Left forelimb (tissue), 1 donor: ENCODE measurements at places on chromosomes 12 and 14.

DNA sequence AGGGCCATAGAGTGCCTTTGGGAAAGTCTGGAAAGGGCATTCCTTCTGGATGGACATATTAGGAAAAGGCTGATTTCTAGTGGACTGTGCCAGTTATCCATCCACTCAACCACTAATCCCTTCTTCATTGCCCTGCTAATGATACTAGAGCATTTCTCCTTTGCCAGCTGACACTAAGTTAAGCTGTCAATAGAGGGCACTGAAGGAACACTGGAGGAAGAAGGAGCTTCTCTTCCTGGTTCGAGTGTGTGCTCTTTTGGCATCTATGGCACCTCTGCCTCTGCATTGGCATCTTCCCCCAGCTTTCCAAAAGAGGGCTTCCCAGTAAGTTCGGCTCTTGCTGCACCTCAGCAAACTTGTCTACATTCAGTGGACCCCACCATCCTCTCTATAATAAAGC, 165.4 kb downstream of the DERA start:
- no peak for DNase-seq

GRCh38 chr14:26191123-26191522, 406.7 kb downstream of the NOVA1 start:
- DNase-seq, result no peak

GRCh38 chr14:99447739-99448138, 32.9 kb downstream of the SETD3 start:
- DNase-seq, result no peak

DNA sequence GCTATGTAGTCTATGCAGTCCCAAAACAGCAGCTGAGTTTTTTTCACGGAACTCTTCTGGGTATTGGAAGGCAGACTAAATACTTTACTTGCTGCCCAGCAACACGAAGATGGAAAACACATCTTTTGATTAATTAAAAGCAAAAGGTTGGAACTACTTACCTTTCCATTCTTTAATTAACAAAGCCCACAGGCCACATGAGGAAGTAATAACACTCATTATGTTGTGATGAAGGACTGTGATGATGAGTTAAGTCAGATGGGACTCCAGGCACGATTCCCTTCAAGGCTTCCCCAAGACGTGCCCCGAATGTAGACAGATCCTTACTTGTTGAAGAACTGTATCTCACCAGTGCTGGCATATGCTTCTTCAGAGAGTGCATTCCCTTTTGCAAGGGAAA, 129.0 kb downstream of the WIF1 start:
- DNase-seq, result no peak

GRCh38 chr14:63650256-63650952, 8.7 kb upstream of the WDR89 start:
- no peak for DNase-seq

DNA sequence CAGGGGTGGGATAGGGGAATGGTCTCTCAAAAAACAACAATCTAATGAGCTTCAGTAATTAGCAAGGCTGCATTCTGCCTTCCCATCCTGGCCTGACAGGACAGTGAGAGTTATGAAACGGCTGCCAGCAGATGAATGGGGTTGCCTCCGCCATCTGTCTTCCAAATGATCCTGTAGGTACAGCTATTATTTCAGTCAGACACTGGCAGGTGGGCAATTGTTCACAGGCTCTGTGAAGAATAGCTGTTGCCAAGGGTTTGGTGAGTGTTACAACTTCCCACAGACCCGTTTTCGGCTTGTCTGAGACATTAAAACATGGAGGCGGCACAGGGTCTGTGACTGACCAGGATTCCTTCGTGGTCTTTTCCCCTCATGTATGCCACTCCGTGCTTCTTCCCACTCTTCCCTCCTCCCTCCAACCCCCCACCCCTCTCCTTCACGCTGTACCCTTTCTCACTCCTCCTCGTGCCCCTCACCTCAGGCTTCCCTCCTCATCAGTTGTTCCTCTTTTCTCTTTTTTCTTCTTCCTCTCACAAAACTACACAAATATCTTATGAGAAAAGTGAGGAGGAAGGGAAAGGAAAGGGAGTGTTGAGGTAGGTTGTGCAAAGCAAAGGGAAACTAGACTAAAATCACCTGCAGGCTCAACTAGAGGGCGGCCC, 160.8 kb upstream of the GZMB start:
- DNase-seq, result no peak

- DNase-seq, result no peak
Measured at GRCh38 chr12:59763835-59764234, 168.0 kb downstream of the SLC16A7 start.

- DNase-seq, result no peak
Measured at GRCh38 chr14:20606190-20606901, 15.2 kb upstream of the RNASE12 start.

DNA sequence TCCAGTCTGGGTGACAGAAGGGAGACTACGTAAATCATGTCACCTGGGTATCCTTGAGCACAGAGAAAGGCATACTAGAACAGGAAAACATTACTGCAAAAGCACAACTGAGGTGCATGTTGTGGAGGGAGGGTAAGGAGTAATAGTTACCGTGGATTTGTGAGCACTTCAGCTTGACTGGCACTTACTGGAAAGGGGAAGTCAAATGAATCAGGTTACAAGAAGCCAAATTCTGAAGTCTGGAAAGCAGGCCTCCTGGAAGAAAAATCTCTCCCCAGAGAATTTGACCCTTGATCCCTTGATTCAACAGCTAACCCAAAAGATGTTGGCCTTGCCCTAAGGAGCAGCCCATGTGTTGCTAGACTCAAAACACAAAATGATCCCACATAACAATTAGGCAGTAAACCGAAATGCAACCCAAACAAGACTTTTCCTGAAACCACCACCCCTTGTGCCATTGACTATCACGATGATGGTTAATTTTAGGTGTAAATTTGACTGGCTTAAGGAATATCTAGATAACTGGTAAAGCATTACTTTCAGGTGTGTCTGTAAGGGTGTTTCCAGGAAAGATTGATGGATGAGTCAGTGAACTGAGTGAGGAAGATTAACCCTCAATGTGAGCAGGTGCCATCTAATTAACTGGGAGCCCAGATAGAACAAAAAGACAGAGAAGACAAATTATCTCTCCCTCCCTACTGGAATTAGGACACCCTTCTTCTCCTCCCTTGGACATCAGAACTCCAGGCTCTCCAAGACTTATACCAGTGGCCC, 108.8 kb downstream of the SLC25A21 start:
- DNase-seq, result no peak

- DNase-seq, result no peak
Measured at GRCh38 chr12:108853981-108854446, 3.4 kb downstream of the SSH1 start.
